Mesenteric fat pad (tissue), 1 donor: ENCODE measurements at places on chromosomes 6 and 20. TPM values are rescaled to one million over a fixed set of nuclear protein-coding genes. Genes with fewer than 3 reads are reported as not detected.

- no peak for DNase-seq
Measured at GRCh38 chr6:139251045-139251690, 40.6 kb downstream of the TXLNB start.

DNA sequence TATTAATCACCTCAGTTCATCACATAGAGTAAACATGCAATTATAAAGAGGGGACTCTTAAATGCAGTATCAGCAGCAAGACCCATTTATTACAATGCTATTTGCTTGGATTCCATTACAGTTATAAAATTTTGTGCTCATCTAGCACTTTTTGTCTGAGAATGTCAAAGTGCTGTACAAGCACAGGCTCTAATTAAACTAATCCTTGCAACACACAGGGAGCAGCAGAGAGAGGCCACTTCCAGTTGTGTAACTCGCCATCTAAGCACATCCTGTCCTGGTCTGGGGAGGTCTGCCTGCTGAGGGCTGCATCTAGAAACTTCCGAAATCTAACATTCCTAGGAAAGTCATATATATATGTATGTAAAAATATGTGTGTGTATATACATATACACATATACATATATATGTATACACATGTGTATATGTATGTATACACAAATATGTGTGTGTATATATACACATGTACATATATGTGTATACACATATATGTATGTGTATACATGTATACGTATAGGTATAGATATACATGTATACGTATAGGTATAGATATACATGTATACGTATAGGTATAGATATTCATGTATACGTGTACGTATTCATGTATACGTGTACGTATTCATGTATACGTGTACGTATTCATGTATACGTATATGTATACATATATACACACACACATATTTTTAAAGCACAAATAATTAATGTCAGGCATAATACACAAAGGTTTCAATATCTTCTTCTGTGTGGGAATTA lies 136.4 kb upstream of the JARID2 start:
- no peak for DNase-seq

DNA sequence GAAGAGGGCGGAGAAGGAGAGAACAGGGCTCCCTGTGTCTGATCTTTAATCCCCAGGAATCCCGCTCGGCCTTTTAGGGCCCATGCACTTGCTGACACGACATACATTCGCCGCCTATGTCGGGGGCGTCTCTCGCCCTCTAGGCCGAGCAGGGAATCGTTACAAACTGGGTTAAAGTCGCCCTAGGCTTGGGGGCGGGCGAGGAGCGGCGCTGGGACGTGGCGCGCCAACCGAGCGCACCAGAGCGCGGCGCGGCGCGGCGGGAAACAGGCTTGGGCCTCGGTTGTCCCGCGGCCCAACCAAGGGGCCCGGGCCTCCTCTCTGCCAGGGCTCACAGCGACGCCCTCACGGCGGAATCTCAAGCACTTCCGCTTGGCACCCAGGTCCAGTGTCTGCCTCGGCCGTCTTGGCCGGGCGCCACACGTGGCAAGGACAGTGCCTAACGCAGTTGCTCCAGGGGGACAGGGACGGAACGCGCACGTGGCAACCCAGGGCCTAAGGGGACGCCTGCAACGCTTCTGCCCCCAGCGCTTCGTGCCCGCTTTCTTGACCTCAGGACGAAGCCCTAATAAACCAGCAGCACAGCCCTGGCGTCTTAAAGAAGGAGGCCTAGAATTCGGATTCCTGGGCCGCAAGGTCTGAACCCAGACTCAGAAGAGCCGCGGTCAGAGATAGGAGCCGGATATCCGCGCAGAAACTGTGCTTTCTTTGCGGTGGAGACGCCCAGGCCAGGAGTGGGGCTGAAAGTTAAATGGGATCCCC lies 71.5 kb downstream of the NCR2 start:
- no peak for DNase-seq

GRCh38 chr6:79764747-79765146 lies 133.6 kb downstream of the SH3BGRL2 start:
- no peak for DNase-seq

- DNase-seq: no peak
Measured at GRCh38 chr20:58720890-58721289, 28.3 kb downstream of the NPEPL1 start.

DNA sequence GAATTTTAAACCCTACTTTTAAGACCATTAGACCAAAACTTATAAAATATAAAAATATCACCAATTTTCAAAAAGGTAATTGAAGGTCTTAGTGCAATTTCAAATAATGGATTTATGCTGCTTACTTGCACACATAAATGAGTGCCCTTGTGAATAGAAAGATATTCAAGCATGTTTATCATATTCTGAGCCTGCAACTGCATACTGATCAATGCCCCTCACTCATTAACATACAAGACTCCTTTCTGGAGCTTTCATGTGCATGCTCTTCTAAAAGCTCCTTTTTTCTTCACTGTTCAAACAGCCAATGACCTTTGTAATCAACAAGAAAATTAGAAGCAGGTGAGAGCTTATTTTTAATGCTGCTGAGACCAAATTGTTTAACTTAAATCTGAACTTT lies 1139.3 kb downstream of the HACE1 start:
- no peak for DNase-seq

DNA sequence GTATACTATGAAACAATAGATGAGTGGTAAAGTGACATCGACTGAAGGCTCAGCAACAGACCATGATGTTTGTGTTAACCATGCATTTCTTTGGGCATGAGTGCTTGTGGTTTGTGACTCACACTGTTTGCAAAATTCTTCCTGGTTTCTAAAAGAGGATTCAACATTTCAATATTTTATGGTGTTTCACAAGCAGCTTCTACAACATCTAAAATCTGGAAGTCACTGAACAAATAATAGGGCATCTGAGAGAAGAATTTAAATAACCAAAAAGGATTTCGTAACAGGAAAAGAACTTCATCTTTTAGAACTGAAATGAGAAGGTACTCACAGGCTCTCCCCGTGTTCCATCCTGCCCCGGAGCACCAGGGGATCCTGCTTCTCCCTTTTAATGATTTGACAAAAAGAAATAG lies 146.2 kb downstream of the COL21A1 start:
- no peak for DNase-seq

Gene IP6K3
- total RNA-seq: 0.13 TPM

Gene CCND3
- 104 TPM for total RNA-seq
